ENCODE measurements at places on chromosomes 11 and 22.

DNA sequence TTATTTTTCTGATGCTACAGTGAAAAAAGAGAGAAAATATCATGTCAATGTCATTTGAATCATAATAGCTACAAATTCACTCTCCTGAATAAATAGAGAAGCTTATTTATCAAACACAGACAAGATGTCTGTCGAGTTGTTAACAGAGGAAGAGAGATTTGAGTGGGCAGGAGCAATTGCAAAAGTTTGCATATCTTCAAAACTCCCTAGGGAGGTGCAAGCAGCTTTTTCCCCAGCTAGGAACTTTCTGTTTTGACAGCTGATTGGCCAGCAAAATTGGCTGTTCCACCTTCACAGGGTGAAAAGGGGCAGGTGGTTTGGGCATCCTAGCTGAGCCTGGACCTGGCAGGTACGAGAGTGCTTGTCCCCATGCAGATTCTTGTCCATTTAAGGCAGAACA, 98.2 kb downstream of the NTM start:
- no peak for DNase-seq

GRCh38 chr22:35148866-35149548, 83.0 kb downstream of the ISX start:
- DNase-seq, result no peak

- DNase-seq, result no peak
Measured at GRCh38 chr22:42604403-42604802, 10.3 kb downstream of the POLDIP3 start.

DNA sequence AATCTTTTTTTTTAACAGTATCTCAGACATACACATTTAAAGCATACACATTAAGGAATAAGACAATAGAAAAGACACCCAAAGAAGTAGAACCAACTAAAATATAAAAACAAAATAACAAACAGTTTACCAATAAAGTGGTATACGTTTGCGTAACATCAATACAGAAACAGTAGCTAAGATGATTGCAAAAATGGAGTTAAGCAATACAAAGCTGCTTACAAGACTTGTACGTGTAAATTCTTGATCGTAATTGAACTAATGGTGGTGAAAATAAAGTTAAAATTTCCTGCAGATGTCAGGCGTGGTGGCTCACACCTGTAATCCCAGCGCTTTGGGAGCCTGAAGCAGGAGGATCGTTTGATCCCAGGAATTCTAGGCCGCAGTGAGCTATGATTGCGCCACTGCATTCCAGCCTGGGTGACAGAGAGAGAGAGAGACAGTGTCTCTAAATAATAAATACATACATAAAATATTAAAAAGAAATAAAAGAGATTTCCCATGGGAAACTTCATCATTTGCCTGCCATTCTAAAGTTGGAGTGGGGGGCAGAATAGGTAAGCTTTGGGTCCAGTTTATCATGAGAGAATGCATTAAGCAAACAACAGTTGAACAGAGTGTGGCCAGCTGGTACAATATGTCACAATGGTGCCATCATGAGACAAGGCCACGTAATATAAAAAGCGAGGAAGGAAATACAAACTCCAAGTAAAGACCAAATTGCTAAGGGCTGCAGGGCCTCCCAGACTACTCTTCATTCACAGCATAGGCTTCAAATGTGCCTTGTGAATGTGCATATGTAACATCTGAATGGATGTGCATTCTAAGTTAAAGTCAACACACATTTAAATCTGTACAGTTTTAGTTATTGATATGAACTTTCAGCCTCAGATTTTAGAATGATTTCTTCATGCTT, 38.9 kb upstream of the EED start:
- peak; percentile 77 for DNase-seq

DNA sequence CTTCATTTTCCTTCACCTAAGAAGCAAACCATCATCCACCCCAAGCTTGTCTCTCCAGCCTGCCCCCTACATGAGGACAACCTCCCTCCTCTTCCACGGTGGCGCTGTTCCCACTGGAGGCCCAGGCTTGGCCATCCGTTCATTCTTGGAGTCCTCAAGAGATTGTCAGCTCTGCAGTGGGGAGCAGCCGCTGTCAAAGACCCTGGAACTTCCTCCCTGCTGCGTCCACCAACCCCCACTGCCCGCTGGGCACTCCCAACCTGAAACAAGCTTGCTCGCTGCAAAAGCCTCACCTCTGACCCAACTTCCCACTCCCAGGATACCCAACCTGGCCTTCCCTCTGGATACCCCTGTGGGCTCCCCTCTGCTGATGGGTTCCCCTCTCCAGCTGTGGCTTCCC, 10.4 kb upstream of the CD81 start:
- DNase-seq, result no peak

- DNase-seq, result no peak
Measured at GRCh38 chr22:48600171-48600570, 1227.5 kb downstream of the BRD1 start.

GRCh38 chr11:14854057-14854456, 38.0 kb downstream of the CYP2R1 start:
- DNase-seq, result no peak

- DNase-seq, result no peak
Measured at GRCh38 chr11:109349276-109350080, 72.5 kb upstream of the C11orf87 start.

DNA sequence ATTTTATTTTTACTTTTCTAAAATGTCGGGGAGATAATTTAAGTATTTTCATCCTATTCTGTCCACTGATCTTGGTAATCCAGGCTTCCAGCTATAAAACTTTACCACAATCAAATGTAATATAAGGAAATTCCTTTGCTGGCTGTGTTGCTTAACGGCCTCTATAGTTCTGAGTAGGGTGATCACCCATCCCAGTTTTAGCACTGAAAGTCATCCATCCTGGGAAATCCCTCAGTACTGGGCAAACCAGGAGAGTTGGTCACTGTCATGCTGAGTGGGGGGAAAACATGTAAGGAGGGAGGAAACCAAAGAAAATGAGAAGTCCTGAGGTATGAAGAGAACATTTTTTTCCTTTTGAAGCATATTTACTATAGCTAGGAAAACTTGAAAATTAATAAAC, 12.8 kb upstream of the BACE1-AS start:
- DNase-seq, result peak; percentile 4

DNA sequence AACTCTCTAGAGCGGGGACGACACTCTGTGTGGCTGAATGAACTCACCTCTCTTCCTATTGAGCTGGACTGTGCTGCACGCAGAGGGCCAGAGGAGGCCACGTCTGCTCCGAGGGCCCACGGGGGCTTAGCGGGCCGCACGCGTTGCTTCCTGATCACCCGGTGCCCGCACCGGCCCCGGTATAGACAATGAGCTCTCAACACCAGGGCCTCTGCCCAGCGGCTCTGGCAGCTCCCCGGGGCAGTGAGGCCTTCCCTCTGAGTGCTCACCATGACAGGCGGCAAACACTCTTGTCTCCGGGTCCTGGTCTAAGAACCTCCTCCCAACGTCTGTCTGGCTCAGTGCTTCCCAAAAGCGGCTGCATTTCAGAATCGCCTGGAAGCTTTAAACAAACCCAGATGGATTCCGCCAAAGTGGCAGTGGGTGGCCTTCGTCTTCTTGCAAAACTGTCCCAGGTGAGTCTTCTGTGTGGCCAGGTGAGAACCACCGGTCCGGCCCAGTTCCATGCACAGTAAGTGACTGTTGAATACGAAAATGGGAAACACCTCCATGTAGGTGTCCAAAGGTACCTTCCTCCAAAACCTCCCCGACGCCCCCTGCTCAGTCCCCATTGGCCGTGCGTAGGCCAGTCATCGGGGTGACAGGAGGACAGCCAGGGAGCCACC, 47.8 kb upstream of the CCND1 start:
- DNase-seq, result no peak

GRCh38 chr11:85348945-85349344, 278.2 kb downstream of the DLG2 start:
- no peak for DNase-seq

GRCh38 chr11:43614214-43614613, 66.3 kb upstream of the HSD17B12 start:
- no peak for DNase-seq

GRCh38 chr22:32623943-32624342, 149.3 kb downstream of the FBXO7 start:
- no peak for DNase-seq

DNA sequence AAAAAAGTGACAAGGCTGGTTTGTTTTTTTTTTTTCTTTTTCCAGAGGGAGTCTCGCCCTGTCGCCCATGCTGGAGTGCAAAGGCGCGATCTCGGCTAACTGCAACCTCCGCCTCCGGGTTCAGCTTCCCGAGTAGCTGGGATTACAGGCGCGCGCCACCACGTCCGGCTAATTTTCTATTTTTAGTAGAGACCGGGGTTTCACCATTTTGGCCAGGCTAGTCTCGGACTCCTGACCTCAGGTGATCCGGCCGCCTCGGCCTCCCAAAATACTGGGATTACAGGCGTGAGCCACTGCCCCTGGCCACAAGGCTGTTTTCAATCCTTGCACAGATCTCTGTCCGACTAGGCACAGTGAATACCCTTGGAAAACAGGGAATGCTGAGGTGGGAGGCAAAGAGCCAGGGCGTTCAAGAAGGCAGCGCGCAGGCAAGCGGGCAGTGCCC, 566 bp downstream of the ATP6V1E1 start:
- DNase-seq, result no peak

- no peak for DNase-seq
Measured at GRCh38 chr11:97019754-97020153, 629.9 kb downstream of the JRKL start.

GRCh38 chr11:15725246-15725645, 610.5 kb downstream of the INSC start:
- DNase-seq, result no peak

GRCh38 chr22:24894220-24894975, 52.1 kb downstream of the LHFPL7 start:
- peak; percentile 24 for DNase-seq

GRCh38 chr22:48721395-48721669, 1106.3 kb downstream of the BRD1 start:
- no peak for DNase-seq

GRCh38 chr11:125381499-125382044, 114.5 kb downstream of the FEZ1 start:
- DNase-seq, result no peak

DNA sequence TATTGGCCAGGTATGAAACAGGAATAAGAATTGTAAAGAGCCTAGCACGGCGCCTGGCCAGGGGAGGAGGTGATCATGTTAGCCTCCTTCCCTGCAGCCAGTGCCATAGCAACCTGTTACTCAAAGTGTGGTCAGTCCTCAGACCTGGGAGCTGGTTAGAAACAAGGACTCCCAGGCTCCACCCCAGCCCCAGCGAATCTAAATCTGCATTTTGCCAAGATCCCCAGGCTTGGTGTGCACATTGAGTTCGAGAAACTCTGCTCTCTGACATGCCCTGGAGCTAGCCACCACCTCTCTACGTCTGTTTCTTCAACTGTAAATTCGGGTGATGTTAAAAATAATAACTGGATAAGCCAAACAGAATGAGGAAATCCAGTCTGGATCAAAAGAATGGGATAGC, 56.1 kb upstream of the ALX4 start:
- DNase-seq, result no peak

DNA sequence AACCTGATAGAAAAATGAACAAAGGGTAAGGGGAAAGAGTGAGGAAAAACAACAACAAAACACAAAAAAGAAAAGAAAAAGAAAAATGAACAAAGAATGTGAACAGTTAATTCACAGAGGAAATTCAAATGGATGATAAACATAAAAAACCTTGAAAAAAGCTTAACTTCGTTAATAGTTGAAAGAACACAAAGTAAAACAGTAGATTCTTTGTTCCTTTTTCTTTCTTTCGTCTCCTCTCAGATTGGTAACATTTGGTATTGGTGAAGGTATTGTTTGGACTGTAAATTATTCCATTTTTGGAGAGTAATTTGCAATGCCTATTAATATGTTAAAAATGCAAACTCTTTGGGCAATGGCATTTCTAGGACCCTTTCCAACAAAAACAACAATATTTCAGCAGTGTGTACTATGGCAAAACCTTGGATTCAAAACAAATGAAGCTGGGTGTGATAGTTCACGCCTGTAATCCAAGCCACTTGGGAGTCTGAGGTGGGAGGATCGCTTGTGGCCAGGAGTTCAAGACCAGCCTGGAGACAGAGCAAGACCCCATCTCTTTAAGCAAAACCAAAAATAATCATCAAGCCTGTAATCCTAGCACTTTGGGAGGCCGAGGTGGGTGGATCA, 3.3 kb upstream of the BACE1 start:
- no peak for DNase-seq

DNA sequence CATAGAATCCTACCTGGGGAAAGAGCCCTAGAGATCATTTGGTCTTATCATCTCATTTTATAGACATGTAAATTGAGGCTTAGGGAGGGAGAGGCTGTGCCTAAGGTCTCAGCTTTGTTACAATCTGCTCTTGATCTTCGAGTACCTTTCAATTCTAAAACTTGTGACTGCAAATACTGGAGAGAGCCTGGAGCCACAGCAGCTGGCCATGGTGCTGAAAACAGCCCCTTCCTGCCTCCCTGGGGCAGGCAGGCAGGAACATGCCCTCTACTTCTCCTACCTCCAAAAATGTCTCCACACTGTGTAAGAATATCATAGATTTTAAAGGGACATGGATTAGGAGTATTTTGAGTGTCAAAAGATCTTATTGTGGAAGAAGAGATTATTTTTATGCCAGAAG, 52.2 kb downstream of the C22orf42 start:
- DNase-seq, result peak; percentile 20

- DNase-seq, result no peak
Measured at GRCh38 chr11:33843018-33843417, 48.9 kb downstream of the LMO2 start.

- peak; percentile 72 for DNase-seq
Measured at GRCh38 chr11:121194731-121195596, 93.9 kb downstream of the TECTA start.

GRCh38 chr11:73029403-73029802, 112.7 kb downstream of the FCHSD2 start:
- no peak for DNase-seq

DNA sequence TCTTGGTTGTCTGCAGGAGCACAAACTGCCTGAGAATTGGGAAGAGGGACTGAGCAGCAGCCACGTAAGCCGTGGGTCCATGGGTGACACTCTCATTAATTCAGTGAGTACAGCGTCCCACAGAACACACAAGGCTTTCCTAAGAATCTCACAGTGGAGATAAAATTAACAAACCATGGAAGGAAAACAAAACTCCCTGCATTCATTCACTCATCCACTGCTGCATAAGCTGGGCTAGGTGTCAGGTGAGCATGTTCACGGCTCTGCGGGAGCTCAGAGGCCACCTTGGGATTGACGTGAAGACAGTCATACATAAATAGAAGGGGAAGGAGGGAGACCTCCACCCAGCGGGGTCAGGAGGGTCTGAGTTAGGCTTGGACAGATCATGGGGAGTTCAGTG, 1442.7 kb downstream of the TBC1D22A start:
- DNase-seq, result no peak

GRCh38 chr11:73265853-73266645, 6.1 kb upstream of the P2RY6 start:
- DNase-seq, result no peak

Data from suppressor macrophage treated with lipopolysaccharide for 4 hours (primary cell).